ENCODE measurements at places on chromosomes 2 and 18.

DNA sequence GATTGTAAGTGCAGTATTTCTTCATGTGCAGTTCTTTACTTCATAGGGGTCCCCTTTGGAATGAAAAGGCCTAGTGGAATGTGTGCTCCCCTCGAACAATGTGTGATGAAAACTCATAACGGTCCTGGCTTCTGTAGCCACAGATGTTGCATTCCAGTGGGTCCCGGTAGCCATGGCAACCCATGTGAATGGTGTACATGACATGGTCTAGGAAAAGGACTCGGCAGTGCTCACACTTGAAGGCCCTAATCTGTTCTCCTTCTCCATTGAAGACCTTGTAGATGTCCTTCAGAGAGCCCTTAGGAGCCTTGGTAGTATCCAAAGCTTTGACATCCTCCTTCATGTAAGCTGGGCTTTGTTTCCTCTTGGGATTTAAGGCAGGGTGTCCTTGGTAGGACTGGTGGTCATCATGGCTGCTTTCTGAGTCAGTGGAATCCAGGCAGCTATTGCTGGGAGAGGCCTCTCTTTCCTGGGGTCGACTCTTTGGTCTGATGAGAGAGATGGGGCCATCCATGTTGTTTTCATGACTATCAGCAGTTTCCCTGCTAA lies 144.0 kb downstream of the IKZF2 start:
- no peak for DNase-seq

DNA sequence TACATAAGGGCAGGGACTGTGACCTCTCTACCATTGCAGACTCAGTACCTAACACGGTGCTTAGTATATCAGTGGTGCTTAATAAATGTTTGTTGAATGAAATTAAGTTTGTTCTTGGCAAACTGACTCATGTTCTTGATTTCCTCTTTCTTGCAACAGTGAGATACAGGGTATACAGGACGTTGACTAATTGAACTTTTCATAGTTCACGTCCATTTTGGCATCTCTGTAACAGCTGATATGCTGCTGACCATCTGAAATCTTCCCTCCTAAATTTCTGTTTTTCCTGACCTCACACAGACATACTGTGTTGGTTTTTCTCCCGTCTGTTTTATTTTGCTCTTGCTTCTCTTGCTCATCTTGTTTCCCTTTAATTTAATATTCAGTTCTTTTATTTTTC lies 44.2 kb downstream of the LHCGR start:
- DNase-seq, result no peak

DNA sequence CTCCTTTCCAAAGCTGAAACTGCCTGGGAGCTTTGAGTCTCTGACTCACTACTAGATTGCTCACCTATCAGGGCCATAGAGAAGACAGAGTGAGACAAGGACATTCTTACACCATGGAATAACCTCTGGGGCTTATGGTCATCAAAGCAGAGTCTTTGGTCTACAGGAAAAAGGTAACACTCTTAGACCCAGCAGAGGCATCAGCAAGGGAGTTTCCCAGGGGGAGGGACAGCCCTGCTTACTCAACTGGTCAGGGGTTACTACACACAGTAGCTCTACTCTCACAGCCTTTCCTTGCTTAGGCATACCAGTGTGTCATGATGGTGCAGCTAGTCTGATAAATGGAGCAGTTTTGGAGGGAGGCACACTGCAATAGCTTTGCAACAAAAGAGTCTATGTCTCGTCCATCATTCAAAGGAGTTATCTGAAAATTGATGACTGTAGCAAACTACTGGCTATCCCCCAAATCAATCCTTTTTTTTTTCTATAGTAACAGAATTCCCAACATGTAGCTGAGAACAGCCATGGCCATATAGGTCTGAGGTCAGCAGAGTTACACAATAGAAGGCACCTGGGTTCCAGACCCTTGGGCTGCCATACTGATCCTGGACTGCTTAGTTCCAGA lies 22.4 kb upstream of the CD28 start:
- DNase-seq, result no peak

GRCh38 chr18:63899206-63899605 lies 8.6 kb upstream of the SERPINB10 start:
- DNase-seq, result no peak

DNA sequence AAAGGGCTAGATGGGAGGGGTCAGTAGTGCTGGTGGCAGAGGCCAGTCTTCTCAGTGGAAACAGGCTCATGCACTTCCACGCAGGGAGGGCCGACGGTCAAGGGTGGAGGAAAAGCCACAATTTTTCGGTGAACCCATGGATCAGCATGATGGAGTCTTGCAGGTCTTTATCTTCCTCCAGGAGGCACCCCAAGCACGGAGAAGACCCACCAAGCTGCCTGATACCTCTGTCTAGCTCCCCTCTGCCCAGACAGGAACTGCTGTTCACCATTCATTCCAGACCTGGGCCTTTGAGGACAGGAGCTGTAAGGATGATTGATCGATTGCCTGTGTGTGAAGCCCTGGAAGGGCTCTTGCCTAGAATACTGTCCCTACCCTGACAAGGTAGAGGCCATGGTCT lies 2.8 kb upstream of the LRRFIP1 start:
- DNase-seq, result no peak

GRCh38 chr2:43939695-43940256 lies 56.0 kb downstream of the LRPPRC start:
- no peak for DNase-seq

DNA sequence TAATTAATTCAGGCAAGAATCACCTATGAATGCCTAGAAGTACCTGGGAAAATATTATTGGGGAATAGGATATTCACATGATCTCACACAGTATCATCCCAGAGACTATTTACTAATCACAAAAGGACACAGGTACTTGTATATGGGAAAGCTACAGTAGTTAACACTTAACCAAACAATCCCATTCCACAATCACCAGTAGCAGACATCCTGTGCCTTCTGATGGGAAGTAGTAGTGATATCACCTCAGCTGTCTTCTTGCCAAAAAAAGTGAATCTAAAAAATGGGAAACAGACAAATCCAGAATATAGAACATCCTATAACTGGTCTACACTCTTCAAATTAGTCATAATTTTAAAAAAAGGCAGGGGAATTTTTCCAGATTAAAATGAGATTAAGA lies 75.6 kb upstream of the CCDC150 start:
- DNase-seq, result no peak

- DNase-seq, result no peak
Measured at GRCh38 chr2:16739778-16740581, 74.3 kb upstream of the CYRIA start.

GRCh38 chr18:2846636-2847316 lies at the start of gene EMILIN2:
Gene EMILIN2 (plus strand): TSS chr18:2847006. CDS start chr18:2847189, 183 bp downstream.
- DNase-seq, result peak; percentile 76

DNA sequence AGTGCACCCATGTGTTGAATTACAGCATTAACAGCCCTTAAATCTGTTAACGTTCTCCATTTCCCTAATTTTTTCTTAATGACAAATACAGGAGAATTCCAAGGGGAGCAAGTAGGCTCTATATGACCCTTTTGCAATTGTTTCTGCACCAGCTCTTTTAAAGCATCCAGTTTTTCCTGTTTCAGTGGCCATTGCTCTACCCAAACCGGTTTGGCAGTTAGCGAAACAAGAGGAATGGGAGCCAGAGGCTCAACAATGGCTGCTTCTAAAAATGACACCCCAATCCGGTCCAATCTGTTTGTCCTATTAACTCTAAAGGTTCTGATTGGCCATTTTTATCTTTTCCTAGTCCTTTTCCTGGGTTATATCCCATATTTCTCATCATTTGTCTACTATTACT lies 15.1 kb upstream of the SUCLG1 start:
- DNase-seq, result no peak

DNA sequence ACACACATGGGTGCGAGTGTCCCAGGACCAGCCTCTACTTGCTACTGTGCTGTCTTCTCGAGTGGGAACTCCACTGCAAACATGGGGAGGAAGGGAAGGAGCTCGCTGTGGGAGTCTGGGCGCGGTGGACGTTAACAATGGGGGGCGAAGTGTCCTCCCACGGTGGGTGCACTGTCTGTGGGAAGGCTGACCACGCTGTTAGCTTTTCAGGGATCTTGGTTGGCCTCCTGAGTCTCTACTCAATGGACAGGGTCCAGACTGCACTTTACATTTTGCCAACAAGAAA lies 146.7 kb downstream of the MBP start:
- no peak for DNase-seq

GRCh38 chr2:47488870-47489584 lies 86.1 kb downstream of the MSH2 start:
- no peak for DNase-seq

DNA sequence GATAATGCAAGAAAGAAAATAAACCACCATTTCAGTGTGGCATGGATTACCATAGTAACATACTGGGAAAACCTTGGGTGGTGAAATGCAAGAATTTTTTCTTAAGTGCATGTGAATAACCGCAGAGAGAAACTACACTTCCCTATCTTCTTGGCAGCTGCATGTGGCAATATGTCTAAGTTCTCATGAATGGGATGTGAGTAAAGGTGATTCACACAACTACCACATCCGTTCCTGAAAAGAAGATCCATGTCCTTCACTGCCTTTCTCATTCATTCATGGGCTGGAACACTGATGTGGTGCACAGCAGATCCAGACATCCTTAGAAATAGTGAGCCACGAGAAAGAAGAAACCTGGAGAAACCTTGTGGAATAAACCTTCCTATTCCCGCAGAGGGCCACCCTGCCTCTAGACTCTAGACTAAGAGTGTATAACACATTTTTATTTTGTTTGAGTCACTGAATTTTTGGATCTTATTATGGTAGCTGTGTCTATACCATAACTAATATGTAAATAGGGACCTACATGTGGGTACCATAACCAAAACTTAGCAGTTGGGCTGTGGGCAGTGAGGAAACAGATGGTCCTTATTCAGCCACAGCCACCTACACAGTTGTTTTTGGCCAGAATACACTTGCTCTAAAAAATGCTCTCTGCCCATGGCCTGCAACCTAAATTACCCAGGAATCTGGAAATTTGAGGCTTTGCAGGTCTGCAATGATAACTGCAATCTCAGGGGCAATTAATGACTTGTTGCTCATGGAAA lies 573.3 kb downstream of the LRP1B start:
- no peak for DNase-seq

- DNase-seq, result peak; percentile 42
Measured at GRCh38 chr2:239804161-239805042, 220.7 kb downstream of the NDUFA10 start.

GRCh38 chr2:200966770-200967169 lies 3.3 kb upstream of the ORC2 start:
- DNase-seq, result no peak

- no peak for DNase-seq
Measured at GRCh38 chr2:105062158-105062557, 24.3 kb downstream of the MRPS9 start.

DNA sequence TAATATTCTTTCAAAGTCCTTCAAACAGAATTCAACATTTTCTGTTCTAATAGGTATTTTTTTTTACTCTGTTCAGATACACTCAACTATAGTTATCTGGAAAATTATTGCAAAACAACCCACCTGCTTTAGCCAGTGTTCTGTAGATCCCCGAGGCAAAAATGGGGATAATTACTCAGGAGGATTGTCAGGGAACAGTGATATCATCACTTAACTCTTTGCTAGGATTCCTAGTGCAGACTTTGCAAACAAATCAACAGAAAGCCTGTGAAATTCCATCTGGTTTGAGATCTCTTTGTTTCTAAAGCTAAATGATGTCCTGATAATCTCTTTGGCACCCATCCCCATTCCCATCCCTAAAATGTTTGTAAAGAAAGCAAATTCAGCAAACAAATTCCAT lies 413.6 kb upstream of the MEIS1 start:
- no peak for DNase-seq

- DNase-seq, result peak; percentile 38
Measured at GRCh38 chr2:240932724-240933047, 26.6 kb downstream of the CROCC2 start.

GRCh38 chr18:46411867-46412690 lies 244.9 kb downstream of the LOXHD1 start:
- DNase-seq, result no peak

DNA sequence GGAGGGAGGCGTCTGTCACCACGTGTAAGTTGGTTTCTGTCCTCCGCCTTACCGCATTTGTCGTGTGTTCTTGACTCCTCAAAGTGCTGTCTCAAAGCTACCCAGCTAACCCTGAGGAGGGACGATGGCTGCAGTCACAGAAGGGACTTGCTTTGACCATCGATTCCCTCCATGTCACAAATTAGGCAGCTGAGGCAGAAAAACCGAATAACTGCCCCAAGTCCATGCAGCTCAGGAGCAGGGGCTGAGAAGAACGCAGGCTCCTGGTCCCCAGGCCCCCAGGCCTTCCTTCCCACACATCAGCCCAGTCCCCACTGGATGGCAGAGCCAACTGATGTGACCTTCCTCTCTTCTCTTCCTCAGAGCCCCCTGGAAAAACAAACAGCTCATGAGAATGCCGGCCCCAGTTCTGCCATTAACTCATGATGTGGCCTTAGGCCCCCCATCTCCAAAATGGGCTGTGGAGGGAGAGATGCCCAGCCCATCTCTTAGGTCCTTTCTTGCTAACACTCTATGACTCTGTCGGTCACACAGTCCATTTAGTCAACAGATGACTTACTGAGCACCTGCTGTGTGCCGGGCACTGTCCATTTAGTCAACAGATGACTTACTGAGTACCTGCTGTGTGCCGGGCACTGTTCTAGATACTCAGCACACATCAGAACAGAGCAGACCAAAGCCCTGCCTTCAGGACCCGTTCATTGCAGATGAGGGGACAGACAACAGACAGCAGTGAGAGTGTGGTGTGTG lies 19.6 kb downstream of the MTERF4 start:
- DNase-seq, result no peak

GRCh38 chr2:166536111-166536510 lies 42.1 kb upstream of the SCN7A start:
- no peak for DNase-seq

Data from activated CD8-positive, alpha-beta memory T cell treated with anti-CD3 and anti-CD28 coated beads, Interleukin-2, amount 50 U/mL, for 48 hours (primary cell).